NCI-H2081 (cell line): ENCODE measurements at places on chromosomes 16 and 17.
A peak's percentile ranks its signal among the peaks of the same experiment; 100 is the strongest.

DNA sequence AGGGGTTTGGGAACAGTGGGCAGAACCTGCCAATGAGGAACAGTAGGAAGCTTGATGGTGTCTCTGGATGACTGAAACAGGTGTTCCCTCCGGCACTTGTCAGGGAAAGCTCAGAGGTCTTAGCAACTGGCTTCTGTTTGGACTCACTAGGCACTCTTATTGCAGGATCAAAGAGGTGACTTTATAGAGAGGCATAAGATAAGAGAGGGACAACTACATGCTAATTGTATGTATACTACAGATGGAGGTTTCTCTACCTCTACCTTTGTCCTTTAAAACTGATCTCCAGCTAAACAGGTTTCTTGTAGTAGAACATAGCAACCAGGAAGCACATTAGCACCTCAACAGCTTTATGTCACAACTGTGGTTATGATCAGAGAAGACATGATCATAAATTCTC is 7.6 kb downstream of the CNTD1 start:
- DNase-seq: no peak

- no peak for DNase-seq
Observed at GRCh38 chr16:87575027-87575804, 27.1 kb upstream of the JPH3 start.

DNA sequence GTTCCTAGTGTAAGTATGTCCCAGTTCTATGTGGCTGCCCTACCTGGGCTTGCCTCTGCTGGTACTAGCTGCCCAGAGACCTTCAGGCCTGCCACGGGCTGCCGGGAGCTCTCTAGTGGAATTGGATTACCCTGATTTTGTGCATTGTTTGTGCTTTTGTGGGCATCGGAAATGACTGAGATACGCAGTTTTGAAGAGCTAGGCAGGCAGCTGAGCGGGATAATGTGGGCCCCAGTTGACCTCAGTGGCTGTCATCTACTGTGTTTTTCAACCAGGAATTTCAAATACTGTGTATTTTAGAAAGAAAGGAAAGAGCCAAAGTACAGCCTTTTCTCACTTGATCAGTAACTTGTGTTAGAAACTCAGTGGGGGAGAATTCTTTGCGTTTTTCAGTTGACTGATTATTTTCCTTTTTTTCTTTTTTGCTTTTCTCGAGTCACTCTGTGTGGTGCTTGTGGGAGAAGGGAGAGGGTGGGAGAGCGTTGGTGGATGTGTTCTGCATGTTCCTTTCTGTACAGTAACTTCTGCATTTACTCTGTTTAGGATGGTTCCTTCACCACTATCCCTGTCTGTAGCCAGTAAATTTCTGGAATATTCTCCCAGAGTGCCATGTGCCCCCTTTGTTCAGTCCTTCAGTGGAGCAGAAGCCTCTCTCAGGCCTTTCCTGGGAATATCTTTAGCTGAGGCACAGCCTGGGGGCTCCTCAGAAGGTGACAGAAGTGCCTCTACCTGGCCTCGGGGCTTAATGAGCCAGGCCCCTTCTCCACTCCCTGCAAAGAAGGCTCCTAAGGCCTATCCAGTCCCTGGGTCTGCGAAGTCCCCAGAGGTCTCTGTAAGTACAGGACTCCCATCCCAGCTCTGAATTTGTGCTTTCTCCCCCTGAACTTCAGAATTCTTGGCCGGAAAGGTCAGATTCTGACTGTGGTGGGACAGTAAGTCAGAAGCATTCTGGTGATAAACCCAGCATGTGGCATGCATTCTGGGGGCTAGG is 15.0 kb upstream of the SLC12A3 start:
- no peak for DNase-seq

- no peak for DNase-seq
Observed at GRCh38 chr17:28550858-28551257, 1.6 kb downstream of the UNC119 start.

DNA sequence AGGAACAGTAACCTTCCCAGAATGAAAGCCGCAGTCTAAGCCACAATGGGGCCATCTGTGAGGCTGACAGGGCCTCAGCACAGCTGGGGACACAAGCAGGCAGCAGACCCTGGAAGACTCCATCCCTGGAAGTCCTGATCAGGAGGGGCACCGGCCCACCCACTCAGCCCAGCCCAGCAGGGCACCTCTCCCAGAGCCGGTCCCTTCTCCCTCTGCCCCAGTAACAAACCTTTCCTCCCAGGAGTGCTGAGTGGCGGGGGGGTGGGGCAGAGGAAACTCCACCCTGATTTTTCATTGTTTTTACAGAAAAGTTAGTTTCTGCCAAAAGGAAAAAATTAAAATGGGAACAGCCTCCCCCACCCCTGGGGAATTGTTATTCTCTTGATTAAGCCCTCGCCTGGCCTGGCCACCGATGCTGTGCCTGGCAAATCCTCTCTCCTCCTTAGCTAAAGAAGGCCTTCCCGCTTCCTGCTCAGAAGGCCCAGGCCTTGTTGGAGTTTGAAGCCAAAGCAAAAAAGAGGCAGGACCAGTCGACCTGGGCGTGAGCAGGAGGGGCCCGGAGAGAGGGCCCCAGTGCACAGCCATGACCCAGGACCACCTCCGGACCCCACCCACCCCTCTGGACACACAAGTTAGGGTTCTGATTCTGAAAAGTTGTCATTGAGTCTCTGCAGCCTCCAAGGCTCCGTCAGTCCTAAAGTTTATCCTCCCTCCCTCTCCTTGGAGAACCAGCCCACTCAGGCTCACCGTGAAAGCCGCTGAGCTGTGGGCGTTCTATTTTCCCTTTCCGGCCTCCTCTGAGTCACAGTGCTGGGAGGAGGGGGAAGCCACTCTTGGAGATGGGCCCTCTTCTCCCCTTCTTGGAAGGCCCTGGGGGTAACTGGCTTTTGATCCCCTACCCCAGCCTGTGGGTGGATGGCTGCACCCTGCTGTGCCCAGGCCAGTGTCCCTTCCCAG is 128.4 kb upstream of the TNRC6C start:
- DNase-seq: no peak

- DNase-seq: peak; percentile 52
Observed at GRCh38 chr17:16352667-16353316, 477 bp downstream of the CENPV start.

DNA sequence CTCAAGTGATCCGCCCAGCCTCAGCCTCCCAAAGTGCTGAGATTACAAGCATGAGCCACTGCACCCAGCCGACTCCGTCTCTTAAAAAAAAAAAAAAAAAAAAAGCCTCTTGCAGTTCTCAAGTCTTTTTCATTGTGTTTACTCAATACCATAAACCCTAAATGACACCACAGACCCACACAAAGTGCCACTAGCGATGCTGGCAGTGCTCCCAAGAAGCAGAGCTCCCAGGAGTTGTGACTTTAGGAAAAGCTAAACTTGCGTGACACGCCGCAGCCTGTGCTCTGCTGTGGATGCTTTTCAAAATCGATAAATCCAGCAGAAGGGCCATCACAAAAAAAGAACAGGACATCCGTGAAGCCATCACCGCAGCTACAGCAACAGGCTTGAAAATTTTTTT is 114.7 kb downstream of the ANKRD11 start:
- no peak for DNase-seq

DNA sequence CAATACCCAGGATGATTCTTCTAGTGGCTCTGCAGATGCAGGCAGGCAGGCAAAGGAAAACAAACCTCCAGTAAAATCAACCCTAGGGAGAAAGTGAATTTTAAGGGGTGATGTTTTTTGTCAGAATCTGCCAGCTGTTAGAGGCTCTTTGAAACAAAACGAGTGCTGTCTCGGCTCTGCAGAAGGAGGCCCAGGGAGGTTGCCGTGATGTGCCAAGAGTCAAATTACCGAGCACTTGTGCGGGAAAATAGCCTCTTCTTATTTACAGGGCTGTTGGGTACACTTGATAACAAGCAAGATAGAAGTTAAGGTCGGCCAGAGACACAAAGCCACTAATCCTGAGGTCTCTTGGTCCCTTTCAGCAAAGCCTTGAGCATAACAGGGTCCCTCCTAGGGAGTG is 68.9 kb upstream of the EEF2KMT start:
- no peak for DNase-seq

DNA sequence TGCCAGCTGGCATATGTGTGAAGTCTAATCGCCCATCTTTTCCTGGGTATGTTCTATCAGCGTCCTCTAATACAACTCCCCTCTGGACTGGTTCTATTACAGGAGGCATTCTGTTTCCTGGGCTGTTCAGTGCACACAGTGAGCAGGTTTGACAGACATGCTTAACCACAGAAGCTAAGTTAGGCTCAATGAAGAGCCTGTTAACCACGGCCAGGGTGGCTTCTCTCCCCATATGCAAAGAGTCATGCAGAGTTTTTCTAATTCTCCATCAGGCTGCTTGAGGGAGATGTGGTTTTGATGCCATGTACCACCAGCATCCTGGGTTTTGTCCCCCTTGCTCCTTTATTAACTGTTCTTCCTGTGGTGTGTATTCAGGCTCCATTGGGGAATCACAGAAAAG is 57.2 kb upstream of the ALOX12 start:
- DNase-seq: no peak

GRCh38 chr17:7109461-7110322 is 4.9 kb downstream of the ASGR2 start:
- DNase-seq: no peak

- no peak for DNase-seq
Observed at GRCh38 chr16:65069766-65070165, 52.1 kb downstream of the CDH11 start.

DNA sequence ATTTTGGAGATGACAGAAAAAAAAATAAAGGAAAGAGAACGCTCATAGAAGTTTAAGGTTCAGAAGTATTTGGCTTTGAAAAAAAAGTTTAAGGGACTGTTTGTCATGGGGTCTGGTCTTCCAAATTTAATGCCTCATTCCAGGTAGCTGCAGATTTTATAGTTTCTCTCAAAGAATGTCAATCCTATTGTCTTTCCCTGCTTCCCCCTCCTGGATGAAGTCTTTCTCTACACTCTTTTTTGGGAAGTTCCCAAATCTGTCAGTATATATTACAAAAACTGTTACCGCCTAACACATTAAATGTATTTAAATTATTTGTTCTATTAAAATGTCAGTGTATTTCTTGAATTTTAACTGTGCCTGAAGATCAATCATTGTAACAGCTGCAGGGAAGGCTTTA is 457.5 kb downstream of the MAF start:
- DNase-seq: no peak

GRCh38 chr17:79559111-79559887 is 51.6 kb downstream of the RBFOX3 start:
- DNase-seq: no peak

DNA sequence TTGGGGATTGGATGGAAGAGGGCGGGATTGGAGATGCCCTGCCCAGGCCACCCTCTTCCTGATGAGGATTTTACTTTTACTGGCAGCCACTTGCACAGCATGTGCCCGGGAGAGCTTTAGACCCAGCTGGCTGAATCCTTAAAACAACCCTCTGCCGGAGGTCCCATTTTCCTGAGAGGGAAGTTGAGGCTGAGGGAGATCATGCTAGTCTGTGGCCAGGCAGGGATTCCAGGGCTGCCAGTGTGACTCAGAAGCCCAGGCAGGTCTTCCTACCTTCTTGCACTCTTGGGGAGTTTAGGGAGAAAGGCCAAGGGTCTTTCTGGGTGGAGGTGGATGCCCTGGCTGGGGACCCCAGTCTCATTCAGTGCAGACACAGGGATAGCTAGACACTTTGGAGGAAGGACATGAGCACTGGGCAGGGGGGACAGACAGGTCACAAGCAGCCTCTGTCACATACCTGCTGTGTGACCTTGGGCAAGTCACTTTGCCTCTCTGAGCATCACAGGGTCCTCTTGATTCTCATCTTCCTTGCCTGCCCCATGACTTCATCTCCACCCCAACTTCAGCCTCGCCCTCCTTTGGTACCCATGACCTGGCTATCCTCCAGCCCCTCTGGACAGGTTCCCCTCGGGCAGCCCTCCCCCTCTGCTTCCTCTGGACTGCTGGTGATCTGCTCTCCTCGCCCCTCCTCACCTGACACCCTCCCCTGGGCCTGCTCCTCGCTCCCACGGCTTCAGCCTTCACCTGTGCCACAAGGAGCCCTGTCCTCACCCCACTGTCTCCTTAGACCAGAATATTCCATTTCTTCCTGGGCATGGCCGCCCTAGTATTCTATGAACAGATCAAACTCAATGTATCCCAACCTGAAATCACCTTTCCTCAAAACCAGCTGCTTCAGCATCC is 11.3 kb upstream of the DCAF7 start:
- no peak for DNase-seq

DNA sequence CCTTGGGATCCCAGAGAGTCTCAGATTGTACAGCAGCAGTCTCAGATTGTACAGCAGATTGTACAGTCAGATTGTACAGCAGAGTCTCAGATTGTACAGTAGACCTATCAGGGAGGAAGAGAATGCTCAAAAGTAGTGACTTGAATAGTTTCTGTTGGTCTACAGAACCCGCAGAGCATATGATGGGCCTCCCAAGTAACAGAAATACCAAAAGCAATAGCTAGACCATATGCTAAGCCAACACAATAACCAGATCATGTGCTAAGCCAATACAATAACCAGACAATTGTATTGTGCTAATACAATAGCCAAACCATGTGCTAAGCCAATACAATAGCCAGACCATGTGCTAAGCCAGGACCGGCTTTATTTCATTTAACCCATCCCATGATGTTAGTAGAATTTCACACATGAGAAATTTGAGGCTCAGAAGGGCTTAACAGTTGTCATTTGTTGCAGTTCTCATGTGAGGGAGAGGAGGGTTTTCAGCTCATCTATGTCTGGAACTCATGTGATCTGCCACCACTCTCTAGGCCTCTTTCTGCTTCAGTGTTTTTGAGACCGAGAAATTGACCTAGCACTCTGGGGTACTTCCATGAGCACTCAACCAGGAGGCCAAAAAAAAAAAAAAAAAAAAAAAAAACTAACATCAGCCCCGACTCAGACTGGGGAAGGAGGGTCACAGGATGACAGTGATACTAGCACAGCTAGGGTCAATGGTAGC is 144.0 kb downstream of the SOX9 start:
- DNase-seq: no peak

- DNase-seq: no peak
Observed at GRCh38 chr17:5118219-5118618, 2.4 kb downstream of the USP6 start.

- DNase-seq: no peak
Observed at GRCh38 chr17:63774969-63775265, 947 bp downstream of the DDX42 start.

GRCh38 chr17:57370037-57370581 is 113.8 kb downstream of the MSI2 start:
- no peak for DNase-seq
